ENCODE measurements at places on chromosomes 3 and 15. TPM values are rescaled to one million over a fixed set of nuclear protein-coding genes. Genes with fewer than 3 reads are reported as not detected.

COPG1 gene
- total RNA-seq, result 157 TPM

TBL1XR1 gene
- total RNA-seq, result 131 TPM

AGBL1 gene
- 0.19 TPM for total RNA-seq

ALDH1A2 gene
- not detected for total RNA-seq

DNAH12 gene
- total RNA-seq, result 0.08 TPM

SPINT1 gene
- 8.4 TPM for total RNA-seq

DNA sequence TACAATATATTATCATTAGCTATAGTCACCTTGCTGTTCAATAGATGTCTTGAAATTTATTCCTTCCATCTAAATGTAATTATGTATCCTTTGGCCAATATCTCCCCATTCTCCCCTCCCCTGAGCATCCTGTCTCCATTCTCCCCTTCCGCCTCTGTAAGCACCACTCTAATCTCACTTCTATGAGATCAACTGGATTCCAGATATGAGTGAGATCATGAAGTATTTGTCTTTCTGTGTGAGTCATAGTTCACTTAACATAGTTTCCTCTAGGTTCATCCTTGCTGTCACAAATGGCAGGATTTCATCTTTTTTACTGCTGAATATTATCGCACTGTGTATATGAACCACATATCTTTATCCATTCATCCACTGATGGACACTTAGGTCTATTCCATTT is 148.8 kb upstream of the NDN start:
- no peak for ATAC-seq

DNA sequence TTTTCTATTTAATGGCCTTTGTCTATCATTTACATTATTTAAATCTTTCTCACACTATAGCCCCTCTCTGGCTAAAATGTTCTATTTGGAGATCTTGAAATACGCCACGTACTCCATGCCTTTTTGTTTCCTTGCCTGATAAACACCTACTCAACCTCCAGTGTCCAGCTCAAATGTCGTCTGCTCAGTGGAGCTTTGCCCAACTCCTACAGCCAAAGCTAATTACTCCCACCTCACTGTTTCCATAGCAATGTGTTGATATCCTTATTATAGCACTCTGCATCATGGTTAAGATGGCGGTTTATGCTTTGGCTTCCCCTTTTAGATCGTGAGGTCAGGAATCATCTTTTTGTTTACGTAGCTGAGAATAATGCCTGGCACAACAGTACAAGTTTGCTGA is 55.9 kb downstream of the NGLY1 start:
- no peak for ATAC-seq

DNA sequence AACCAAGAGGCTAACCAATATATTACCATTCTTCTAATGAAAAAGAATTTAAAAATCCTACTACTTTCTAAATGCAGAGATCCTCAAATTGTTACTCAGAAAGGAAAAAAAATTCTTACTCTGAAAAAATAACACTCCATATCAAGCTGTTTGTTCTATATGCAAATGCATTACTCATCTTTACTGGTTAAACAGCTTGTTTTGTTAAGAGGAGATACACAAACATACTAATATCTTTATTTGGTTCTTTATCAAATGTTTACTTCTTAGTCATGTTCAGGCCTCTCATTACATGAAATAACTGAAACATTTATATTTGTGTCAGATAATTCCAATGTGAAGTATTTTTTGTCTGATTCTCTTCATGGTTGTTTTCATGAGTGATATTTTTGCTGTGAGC is 146.8 kb downstream of the PCCB start:
- ATAC-seq, result no peak

GRCh38 chr3:58013099-58013498 is 4.9 kb downstream of the FLNB start:
- ATAC-seq, result no peak

DNA sequence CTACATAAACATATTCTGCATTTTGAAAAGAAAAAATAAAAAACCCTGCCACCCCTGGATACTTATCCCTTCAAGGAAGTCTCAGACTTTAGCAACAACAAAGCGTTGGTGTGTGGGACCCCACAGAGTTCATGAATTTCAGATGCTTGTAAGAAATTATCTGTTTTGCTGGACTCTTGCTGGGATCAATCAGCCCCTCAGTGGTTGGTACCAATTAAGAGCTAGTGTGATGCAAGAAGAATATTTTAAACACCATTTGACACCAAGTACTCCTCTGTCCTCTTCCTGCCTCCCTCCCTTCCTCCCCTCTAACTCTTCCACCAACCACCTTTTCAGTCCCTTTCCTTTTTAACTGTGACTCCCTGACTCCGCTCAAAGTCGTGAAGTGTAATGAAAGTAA is 51.5 kb downstream of the SST start:
- no peak for ATAC-seq

- no peak for ATAC-seq
Measured at GRCh38 chr3:148372206-148372875, 325.4 kb upstream of the AGTR1 start.

- no peak for ATAC-seq
Measured at GRCh38 chr3:13660042-13660874, 111.3 kb downstream of the FBLN2 start.

DNA sequence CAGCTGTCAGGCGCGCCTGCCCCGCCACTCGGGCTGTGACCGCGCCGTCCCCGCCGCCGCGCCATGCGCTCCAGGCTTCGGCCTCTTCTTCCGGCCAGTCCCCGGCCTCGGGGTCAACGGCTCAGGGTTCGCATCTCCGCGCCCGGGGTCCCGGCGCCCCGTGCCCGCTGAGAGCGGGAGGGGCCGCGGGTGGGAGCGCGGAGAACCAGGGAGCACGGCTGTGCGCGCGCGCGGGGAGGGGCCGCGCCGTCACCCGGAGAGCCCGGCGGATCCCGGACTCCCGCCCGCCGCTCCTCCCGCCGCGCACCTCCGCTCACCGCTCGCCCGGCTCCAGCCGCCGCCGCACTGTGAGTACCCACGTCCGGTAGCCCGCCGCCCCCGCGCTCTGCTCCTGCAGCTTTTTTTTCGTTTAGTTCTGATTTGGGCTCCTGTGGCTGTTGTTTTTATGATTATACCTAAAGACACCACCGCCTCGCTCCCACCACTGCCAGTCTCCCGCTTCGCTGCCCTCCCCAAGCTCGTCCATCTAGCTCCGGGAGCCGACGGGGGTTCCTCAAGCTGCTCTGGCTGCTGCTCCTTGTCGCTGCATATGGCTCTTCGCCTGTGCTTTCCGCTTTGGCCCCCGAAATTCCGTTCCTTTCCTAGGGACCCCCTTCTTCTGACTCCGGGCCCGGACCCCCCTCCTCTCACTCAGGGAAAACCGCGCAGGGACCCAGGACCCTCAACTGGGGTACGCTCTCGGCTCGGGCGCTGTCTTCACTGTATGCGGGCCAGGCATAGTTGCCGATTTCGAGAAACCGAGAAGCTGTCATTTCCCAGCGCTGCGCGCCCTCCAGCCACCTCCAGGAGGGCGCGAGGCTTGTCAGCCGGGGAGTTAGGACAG is 1.8 kb upstream of the SKOR1 start:
- ATAC-seq, result peak; percentile 41

DNA sequence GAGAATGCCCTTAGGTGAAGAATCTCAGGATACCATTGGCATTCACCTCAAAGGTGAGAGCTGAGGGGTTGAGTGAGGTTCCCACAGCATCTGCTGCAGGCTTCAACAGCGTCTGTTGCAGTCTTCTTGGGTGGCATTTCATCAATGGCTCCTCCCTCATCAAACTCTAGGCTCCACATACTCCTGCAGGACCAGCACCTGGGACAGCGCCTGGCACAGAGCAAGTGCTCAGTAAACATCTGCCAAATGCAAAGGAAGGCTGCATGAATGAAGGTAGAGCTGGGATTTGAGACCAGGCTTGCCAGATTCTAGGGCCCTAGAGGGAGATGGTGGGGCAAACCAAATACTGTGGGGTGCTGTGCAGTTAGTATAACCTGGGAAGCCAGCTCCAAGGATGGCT is 9.6 kb downstream of the TRH start:
- ATAC-seq, result no peak

- ATAC-seq, result no peak
Measured at GRCh38 chr3:14801031-14801430, 17.7 kb upstream of the FGD5 start.

GRCh38 chr3:12301513-12301912 is 12.6 kb downstream of the PPARG start:
- ATAC-seq, result no peak

GRCh38 chr3:38126121-38126892 is 10.6 kb downstream of the ACAA1 start:
- no peak for ATAC-seq

DNA sequence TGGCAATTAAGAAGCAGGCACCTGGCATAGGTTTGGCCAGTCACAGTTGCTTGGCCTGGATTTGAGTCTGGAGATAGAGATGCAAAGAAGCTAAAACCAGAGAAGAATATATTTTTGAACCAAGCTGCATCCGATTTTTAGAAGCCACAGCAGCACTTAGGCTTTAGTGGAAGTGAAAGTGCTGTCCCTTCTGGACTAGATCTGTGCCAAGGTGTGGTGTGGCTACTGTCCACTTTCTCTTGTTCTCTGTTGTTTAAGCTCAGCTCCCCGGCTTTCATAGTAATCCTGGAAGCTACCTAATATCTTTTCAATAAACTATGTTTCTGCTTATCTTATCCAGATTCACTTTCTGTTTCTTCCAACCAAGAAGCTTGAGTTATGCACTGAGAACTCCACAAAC is 183.4 kb upstream of the THRB start:
- peak; percentile 21 for ATAC-seq

DNA sequence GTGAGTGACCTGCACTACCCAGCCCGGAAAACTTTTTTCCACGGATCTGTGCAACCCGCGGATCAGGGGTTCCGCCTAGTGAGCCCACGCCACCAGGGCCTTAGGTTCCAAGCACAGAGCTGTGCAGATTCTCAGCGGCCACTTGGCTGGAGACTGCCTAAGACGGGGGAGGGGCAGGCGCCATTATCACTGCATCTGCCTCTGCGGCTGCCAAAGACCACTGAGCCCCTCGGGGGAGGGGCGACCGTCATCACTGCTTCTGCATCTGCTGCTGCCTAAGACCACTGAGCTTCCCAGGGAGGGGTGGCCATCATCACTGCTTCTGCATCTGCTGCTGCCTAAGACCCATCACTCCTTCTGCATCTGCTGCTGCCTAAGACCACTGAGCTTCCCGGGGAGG is 460.2 kb downstream of the OCA2 start:
- ATAC-seq, result no peak

DNA sequence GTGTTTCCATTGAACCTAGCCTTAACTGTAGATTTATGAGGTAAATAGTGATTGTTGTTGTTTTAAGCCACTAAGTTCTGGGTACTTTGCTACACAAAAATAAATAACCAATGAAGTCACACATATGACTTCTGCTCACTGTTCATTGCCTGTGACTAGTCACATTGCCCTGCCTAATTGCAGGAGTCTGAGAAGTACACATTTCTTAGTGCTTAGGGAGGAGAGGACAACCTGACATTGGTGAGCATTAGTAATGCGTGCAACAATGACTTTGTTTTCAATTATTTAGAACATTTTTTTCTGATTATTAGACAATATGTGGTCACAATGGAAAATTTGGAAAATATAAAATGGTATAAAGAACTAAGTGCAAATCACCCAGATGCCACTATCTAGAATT is 133.2 kb upstream of the DAZL start:
- ATAC-seq, result no peak

DNA sequence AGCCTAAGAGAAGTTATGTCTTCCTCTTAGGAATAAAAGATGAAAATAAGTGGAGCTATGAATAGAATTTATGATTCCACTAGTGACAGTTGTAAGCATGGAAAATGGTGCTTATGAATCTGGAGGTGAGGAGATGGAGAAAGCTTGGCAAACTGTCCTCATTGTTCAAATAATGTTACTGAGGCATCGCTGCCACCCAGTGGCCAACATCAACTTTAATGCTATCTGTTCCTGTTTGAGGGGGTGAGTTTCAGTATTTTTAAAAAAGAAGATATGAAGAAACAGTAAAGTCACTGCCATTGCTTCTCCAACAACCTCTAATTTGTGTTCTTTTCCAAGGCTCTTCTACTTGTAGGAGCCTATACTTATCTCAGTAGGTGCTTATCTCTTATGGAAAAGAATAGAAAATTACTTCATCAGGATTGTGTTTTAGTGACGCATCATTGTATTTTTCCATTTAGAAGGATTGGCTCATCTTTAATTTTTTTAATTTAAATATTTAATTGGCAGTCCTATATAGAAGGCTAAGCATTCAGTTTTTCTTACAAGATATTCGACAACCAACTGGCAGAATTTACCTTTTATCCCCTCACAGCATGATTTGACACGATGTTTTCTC is 260.4 kb upstream of the P2RY1 start:
- ATAC-seq, result no peak

DNA sequence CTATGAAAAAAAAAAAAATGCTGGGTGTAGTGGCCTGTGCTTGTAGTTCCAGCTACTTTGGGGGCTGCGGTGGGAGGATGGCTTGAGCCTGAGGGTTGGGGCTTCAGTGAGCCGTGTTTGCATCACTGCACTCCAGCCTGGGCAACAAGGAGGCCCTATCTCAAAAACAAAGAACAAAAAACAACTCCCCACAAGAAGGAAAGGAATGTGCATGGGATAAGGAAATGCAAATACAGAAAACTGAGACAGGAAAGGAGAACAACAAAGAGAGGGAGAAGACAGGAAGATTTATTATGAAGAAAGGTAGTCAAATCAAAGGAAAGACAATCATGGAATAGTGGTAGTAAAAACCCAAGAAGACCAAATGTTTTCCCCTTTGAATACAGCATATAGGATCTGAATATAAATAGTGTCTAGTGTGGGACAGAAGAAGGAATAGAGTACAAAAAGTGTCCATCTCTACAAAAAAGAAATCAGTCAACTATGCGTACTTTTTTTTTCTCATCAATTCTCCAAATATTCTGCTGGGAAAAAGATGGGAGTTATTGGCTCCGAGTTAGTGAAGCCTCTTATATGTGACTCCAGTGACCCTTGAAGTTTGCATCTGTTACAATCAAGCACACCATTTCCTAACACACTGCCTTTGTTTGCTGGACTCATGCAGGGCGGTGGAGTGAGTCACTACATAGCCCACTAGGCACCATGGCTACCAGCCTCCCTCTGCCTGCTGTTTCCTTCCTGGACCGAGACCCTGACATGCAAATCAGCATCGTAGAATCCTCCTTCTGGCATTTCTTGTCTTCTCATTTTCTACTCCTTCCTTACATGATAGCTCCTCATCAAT is 101.2 kb upstream of the PTX3 start:
- ATAC-seq, result no peak

GRCh38 chr15:90031231-90031791 is 30.2 kb downstream of the ZNF710 start:
- peak; percentile 86 for ATAC-seq

GRCh38 chr15:71366926-71367325 is 251.7 kb downstream of the THSD4 start:
- no peak for ATAC-seq

DNA sequence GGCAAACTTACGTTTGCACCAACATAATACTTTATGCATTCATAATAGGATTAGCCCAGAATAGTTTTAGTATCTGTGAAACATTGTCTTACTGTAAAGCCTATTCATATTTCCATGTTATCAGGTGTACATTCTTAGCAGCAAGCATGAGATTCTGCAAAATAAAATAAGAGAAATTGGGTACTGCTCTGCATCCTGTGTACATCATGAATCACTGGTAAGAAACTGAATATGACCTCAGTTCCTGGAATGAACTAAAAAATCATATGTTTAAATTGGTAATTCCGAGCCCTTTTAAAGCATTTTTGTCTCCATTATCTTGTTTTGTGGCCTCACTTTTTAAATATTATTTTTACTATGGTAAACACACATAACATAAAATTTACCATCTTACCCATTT is 605.1 kb downstream of the ROBO1 start:
- no peak for ATAC-seq

Measured in activated T-helper 17 cell treated with anti-CD3 and anti-CD28 coated beads, Interleukin-2, amount 50 U/mL, for 72 hours (primary cell).